ENCODE measurements at places on chromosomes 7 and 10.

DNA sequence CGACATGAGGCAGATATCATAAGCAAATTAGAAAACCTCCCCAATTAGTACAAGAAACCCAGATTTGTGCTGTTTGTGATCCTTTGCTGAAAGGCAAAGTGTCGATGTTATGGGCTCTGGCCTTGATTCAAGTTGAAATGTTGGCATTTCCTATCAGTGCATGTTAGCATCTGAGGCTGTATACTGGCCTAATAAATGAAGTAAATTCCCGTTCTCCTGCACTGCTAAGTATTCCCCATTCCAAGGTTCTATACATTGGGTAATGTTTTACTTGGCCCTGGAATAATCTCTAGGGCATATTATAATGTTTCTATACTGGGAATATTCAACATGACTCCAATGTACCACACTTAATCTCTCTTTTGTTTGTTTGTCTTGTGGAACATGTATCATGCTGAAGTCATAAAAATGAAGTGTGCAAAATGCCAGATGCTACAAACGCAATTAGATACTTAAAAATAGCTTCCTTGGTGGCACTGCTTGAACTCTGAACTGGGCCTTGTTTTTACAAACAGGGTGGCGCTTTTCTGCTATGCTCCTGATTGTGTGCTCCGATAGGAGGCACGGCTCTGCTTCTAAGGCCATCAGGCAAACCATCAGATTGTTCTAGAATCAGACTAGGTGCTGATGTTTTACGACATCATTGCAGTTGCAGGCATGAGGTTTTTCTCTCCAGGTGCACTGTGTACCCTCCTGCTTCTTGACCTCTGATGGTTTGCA, 156.7 kb upstream of the TCF7L2 start:
- H3K27ac ChIP-seq, result no peak overlapping the region
- no peaks in the 10 kb centered on the region for H3K36me3 ChIP-seq
- no peaks in the 10 kb centered on the region for H3K4me1 ChIP-seq
- H3K27me3 ChIP-seq, result no peaks in the 10 kb centered on the region
- H3K4me3 ChIP-seq, result no peak overlapping the region

- no peak for DNase-seq
- H3K4me3 ChIP-seq, result no peak overlapping the region
- H3K27me3 ChIP-seq, result no peaks in the 10 kb centered on the region
- peaks cover 28% of the 10 kb centered on the region for H3K4me1 ChIP-seq
- no peaks in the 10 kb centered on the region for H3K36me3 ChIP-seq
Observed at GRCh38 chr10:131082201-131082850, 229.2 kb downstream of the TCERG1L start.

GRCh38 chr7:93902777-93903423, 3.5 kb upstream of the GNGT1 start:
- no peaks in the 10 kb centered on the region for H3K27me3 ChIP-seq
- no peak for DNase-seq
- no peaks in the 10 kb centered on the region for H3K4me1 ChIP-seq

GRCh38 chr7:112869111-112869774, 79.0 kb upstream of the TMEM168 start:
- H3K4me3 ChIP-seq, result no peak overlapping the region
- no peak overlapping the region for H3K27ac ChIP-seq
- no peaks in the 10 kb centered on the region for H3K4me1 ChIP-seq
- no peaks in the 10 kb centered on the region for H3K36me3 ChIP-seq
- peak; percentile 20 for DNase-seq

- no peak overlapping the region for H3K4me3 ChIP-seq
- H3K36me3 ChIP-seq, result no peaks in the 10 kb centered on the region
- H3K27me3 ChIP-seq, result no peaks in the 10 kb centered on the region
- H3K27ac ChIP-seq, result no peak overlapping the region
- DNase-seq, result peak; percentile 62
Observed at GRCh38 chr7:99312316-99313203, 13.1 kb upstream of the ARPC1A start.

GRCh38 chr10:114649217-114649903, 8.7 kb downstream of the ABLIM1 start:
- H3K36me3 ChIP-seq, result no peaks in the 10 kb centered on the region
- no peaks in the 10 kb centered on the region for H3K27me3 ChIP-seq
- no peak overlapping the region for H3K4me3 ChIP-seq
- no peaks in the 10 kb centered on the region for H3K4me1 ChIP-seq
- no peak overlapping the region for H3K27ac ChIP-seq

- H3K36me3 ChIP-seq, result no peaks in the 10 kb centered on the region
- DNase-seq, result no peak
- H3K27me3 ChIP-seq, result no peaks in the 10 kb centered on the region
- H3K4me3 ChIP-seq, result no peak overlapping the region
- H3K4me1 ChIP-seq, result peaks cover 16% of the 10 kb centered on the region
Observed at GRCh38 chr10:28217848-28218247, 85.0 kb downstream of the MPP7 start.

- H3K27ac ChIP-seq, result no peak overlapping the region
- H3K4me1 ChIP-seq, result no peaks in the 10 kb centered on the region
- no peak for DNase-seq
- no peak overlapping the region for H3K4me3 ChIP-seq
- H3K36me3 ChIP-seq, result no peaks in the 10 kb centered on the region
Observed at GRCh38 chr10:124592736-124593430, 131.3 kb downstream of the LHPP start.
